Foreskin keratinocyte (primary cell): ENCODE measurements at places on chromosomes 5 and 9. TPM values are rescaled to one million over a fixed set of nuclear protein-coding genes. Genes with fewer than 3 reads are reported as not detected.

Gene BSPRY
- 0.03 and 0.06 TPM in 2 replicates for polyA plus RNA-seq

Gene CDC20B
- not detected in 2 replicates for polyA plus RNA-seq

Gene GABRA1
- not detected in 2 replicates for polyA plus RNA-seq

Gene ADGRD2
- polyA plus RNA-seq, result 0.04 and 0.11 TPM in 2 replicates

Gene SHISAL2B
- polyA plus RNA-seq, result not detected in 2 replicates

Gene GRXCR2
- not detected in 2 replicates for polyA plus RNA-seq

Gene SUB1
- polyA plus RNA-seq, result 397 and 446 TPM in 2 replicates

Gene SHOC1
- 0.03 TPM in 1 of 2 replicates, not detected in the other for polyA plus RNA-seq

Gene IARS1
- 69.4 and 70.2 TPM in 2 replicates for polyA plus RNA-seq

Gene ARL14EPL
- polyA plus RNA-seq, result not detected in 2 replicates

Gene BARHL1
- polyA plus RNA-seq, result not detected in 2 replicates

DNA sequence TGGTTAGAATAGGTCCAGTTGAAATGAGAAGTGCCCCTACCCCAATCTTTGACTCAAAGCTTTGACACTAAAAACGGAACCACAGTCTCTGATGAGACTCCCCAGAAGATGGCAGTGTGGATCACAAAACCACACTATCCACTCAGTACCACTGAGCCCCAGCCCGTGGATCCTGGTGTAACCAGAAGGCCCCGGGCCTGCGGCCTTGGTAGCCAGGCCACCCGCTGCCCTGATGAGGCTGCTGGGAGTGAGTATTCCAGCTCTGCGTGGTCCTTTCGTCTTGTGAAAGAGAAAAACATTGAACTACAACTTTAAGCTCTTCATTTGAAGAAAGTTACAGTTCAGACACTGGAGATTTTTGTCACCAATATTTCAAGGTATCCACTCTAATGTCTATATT is 42.2 kb upstream of the FBP1 start:
- DNase-seq, result peak; percentile 44

GRCh38 chr5:142779163-142779840 is 9.1 kb downstream of the ARHGAP26 start:
- DNase-seq, result peak; percentile 78

GRCh38 chr9:129698254-129698757 is 32.9 kb downstream of the PRRX2 start:
- no peak for DNase-seq

DNA sequence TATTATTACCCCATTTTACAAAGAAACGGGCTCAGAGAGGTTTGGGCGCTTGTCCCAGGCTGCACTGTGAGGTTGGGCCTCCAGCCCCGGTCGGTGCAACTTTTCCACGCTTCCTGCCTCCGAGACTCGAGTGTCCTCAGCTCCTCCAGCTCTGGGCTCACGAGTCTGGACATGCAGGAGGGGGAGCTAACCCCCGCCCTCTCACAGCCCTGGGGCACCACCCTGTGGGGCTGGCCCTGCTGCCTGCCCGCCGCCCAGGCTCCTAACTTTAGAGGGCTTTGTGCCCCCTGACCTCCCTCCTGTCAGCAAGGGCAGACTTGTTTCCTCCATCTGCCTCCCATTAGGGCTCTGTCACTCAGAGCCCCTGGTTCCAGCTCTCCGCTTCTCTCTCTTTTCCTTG is 4.3 kb upstream of the ASB6 start:
- DNase-seq, result no peak

- DNase-seq, result no peak
These were observed 85.2 kb downstream of the ARSB start for GRCh38 chr5:78899922-78900362.

DNA sequence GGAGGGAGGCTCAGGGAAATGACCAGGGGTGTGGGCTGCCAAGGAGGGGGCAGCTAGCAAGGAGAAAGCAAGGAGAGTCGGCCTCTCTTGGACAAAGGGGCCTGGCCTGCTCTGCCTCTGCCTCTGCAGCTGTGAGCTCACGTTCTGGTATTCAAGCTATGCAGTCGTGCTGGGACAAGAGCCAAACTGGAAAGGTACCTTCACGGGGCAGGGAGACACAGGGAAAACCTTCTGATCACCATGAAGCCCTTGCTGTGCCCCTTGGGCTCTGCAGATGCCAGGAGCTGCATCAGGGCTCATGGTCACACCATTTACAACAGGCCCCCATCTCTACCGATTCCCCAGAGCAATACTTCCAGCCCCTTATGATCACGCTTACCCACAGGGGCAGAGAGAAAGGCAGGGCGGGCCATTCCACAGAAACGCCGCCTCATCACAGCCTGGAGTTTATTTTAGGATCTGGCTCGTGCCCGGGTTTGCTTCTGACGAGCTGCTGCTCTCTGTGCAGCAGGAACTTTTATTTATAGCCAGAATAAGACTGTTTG is 63.2 kb downstream of the PRRT1B start:
- peak; percentile 91 for DNase-seq

DNA sequence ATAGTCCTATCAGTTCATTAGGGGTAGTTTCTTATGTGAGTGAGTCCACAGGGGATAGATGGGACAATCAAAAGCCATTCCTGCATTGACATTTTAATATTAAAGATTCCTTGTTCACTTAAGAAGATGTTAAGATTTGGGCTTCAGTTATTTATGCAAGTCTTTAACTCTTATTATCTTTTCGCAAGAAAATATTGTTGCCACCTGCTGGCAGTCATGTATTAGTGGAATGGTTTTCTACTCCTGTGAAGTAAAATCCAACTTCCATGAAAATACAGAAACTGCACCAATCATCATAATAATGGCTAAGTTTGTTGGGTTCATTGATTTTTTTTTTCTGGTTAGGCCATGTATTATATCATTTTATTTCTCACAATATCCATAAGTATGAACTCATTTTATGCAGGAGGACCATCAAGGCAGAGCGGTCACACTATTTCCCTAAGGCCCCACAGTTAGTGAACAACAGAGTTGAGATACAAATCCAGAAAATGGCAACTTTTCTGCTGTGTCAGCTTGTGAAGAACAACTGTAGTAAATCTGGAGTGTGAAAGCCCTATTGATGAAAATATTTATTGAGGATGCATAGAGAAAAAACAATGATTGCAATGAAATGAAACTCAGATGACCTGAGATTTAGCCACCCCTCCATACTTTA is 88.5 kb upstream of the TXNDC8 start:
- peak; percentile 8 for DNase-seq

DNA sequence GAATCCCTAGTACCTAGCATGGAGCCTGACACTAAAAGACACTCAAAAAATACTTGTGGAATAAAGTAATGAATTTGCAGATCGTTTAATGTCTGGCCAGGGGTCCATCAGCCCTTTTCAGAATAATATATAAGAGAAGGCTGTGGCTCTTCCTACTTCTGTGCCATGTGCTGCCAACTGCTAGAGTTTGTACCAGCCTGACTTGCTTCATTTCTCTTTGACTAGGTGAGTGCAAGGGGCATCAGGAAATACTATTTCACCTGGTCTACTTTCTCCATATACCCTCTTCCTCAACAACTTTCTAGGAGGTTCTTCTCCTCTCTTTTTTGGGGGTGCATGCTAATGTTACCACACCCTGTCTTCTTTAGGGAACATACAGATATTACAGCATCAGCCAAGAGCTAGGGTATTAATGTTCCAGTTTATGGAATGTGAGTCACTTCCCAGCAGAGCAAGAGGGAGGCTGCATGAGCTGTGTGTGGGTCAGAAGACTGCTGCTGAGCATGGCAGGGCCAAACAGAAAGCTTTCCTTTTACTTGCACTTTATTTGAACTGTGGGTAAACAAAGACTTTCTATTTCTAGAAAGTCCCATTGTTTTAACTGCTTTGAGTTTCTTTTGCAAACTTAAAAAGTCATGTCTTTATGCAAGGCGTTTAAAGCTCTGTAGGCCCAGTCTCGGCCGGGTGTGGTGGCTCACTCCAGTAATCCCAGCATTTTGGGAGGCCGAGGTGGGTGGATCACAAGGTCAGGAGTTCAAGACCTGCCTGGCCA is 158.9 kb downstream of the ADAMTSL1 start:
- DNase-seq, result peak; percentile 34

GRCh38 chr5:125064621-125065438 is 318.4 kb upstream of the ZNF608 start:
- DNase-seq, result no peak

- no peak for DNase-seq
These were observed 2039.9 kb downstream of the EFNA5 start for GRCh38 chr5:105630803-105631202.

- DNase-seq, result no peak
These were observed 28.2 kb downstream of the MRPL36 start for GRCh38 chr5:1771149-1772065.

- peak; percentile 89 for DNase-seq
These were observed 3.5 kb upstream of the EXOSC2 start for GRCh38 chr9:130689937-130690700.

DNA sequence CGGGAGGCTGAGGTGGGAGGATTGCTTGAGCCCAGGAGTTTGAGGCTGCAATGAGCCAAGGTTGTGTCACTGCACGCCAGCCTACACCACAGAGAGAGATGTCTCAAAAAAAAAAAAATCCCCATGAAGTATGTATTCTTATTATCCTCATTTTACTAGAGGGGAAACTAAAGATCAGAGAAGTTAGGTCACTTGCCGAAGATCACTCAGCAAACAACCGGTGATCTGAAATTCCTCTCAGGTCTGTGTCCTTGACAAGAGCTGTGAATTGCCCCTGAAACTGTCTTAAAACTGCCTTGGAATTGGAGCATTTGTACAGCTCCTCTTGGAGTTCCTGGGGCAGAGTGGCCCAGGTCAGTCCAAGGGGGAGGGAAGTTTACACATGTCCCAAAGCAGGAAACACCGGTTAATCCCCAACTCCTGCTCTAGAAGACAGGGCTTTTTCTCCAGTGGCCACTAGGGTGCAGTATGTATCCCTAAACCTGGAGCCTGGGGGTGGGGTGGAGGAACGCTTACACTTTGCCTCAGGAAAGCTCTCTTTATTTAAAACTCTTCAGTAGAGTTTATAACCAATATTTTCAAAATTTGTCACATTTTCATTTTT is 27.6 kb downstream of the AQP7 start:
- peak; percentile 38 for DNase-seq

DNA sequence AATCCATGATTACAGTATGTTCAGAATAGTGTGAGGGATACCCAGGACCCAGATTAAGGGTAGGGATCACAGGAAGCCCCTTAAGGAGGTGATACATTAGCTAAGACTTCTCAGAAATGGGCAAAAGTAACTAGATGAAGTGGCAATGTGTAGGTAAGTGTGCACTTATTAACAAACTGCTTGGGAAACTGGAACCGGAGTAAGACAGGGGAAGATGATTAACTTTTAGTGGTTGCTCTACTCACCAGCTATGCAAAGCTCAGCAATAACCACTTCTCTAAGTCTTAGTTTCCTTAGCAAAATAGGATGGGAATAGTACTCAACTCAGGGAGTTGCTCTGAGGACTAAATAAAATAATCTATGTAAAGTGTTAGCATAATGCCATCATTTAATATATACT is 182.2 kb downstream of the MCTP1 start:
- DNase-seq, result no peak

DNA sequence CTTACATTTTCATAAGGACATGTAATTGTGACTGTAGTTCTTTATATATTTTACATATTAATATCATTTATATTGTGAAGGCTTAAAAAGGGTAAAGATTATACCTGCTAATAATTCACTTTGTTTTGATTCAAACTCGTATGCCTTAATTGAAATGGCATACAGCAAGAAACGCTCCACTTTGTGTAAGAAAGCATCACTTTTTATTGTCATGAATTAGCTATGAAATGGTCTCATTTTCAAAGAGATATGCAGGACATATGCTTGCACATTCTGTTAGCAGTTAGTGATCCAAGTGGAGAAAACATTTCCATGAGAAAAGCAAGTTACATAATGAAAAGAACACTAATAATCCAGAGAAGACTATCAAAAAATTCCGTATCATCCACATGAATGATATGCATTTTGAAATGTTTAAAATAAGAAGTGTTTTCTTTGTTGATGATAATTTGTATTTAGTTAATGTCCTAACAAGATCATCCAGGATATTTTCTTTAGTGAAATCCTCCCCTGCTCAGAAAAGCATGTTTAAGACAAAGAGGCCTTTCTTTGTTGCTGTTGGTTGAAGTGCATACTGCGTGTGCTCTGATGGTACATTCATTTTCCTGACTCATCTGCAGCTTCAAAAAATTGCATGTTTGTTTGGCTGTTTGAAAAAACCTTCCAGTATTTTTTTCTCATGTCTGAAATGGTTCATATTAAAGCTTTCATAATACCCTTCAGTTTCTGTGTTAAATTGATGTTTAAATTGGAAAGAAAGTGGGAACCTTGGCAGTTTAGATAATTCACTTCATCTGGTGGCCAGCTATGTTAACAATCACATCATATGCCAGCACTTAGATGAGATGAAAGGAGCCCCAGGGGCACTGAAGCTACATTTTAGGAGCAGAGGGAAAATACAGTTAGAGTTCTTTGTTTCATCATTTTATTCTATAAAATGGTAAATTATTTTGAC is 242.2 kb downstream of the CSNK1G3 start:
- DNase-seq, result no peak

DNA sequence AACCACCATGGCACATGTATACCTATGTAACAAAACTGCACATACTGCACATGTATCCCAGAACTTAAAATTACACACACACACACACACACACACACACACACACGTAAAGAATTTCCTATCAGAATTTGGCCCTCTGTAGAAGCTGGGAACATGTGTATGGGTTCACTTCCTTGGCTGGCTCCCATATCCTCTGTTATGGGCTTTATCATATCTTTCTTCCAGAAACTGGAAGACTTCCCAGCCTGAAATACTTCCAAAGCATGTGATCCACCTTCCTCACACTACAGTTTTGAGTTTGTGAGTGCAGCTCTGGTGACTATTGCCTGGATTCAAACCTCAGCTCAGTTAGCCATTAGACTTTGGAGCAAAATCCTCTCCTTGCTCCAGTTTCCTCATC is 78.6 kb upstream of the GDNF start:
- no peak for DNase-seq

DNA sequence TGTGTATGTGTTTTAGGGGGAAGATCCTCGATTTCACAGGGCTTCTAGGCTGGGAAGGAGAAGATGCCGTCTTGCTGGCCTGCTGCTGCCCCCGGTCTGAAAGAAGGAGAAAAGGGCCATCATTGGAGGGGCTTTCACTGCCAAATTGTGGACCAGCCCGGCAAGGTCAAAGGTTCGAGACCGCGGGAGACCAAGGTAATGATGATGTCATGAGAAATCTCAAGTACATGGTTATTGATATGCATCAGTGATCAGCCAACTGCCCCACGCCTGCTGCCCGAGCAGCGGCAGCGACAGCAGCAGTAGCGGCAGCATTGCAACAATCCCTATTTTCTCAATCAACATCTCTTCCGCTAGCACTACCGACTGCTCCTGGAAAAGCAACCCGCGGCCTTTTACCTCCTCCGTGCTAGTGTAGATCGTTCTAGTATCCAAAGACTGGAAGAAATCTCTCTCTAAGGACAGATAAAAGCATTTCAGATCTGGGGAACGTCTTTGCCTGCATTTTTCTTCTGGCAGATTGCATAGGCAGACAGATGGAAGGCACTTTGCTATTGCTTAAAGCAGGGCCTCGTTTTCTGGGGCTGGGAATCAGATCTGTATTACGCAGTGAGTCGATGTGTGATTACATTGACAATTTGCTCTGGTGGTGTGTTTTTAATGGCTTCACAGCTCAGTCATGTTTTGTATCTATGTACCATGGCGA is 215.3 kb downstream of the MEF2C start:
- DNase-seq, result no peak

GRCh38 chr5:64693636-64694035 is 3.3 kb downstream of the SHISAL2B start:
- peak; percentile 18 for DNase-seq
